ENCODE measurements at places on chromosomes 12 and 14.

GRCh38 chr12:6146951-6147350 is 22.5 kb upstream of the VWF start:
- no peak for DNase-seq

GRCh38 chr12:16560273-16560672 is 45.7 kb downstream of the LMO3 start:
- DNase-seq = no peak

DNA sequence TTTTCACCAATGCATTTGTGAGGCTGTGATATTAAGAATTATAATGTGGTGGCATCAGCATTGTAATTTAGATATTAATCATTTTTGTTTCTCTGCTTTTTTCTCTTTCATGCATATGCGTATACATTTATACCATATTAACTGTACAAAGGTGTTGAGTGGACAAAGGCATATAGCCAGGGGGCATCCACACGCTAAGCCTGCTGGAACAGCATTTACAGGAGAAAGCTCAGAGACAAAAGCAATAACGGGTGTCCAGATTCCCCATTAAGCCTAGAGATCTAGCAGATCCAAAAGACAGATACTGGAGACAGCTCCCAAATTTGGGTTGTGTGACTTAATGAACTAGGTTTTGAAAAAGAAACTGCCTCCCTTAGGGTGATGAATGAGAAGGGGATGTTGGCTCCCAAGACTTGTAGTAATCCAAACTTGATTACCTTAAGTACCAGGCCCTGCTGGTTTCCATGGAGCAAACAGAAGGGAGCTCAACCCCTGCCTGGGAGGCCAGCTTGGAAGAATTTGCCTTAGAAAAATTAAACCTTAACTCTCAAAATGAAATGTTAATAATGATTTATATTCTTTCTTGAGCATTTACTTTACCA is 181.9 kb downstream of the SLC6A15 start:
- no peak for DNase-seq

DNA sequence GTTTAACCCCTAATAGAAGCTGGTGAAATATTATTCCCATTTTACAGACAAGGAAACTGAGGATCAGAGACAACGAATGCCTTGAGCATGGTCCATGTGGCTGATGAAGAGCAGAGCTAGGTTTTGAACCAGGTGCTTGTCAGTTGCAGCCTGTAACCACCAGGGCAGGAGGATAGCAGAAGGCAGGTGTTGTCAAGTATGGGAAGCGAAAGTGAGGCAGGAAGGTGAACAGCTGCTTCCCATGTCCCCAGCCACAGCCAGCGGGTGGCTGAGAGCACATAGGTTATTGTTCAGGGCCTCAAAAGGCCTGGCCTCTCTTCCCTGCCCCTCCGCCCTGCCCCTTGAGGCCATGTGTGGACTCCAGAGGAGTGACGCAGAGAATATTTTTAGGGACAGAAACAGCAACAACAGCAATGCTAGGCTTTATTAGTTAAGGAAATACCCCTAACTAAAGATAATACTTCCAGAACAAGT is 39.6 kb downstream of the IQSEC3 start:
- no peak for DNase-seq

DNA sequence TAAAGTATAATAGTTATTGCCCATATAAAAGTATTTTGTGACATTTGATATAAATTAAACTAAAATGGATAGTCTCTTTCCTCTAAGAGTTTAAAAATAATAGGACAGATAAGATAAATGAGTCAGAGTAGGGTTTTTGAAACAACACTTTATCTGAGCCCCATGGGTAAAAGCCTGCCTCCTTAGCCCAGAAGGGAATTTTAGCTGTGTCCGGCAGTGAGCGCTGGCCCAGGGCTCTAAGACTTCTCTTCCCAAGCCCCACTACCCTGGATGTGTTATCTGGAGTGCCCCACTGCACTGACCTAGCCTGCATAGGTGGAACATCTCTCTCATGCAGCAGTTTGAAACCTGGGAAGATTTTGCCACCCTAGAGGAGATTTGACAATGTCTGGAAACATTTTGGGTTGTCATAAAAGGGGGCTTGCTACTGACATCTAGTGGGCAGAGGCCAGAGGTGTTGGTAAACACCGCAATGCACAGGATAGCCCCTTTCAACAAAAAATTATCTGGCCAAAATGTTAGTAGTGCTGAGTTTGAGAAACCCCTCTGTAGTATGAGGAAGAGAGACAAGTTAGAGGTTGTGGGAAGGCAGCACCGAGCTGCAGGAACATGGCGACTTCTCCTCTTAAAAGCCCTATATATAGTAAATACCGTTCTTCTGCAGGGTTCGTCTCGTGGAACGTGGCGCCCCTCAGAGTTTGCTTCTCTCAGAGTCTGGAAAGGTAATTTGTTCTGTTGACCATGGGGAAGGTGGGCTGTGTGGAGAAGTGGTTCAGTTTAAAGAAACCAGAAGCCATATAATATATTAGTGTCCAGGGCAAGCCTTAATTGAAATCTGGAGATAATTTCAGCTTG is 29.3 kb upstream of the ATF1 start:
- DNase-seq = no peak

GRCh38 chr12:119681728-119682638 is 14.1 kb downstream of the PRKAB1 start:
- DNase-seq = no peak

DNA sequence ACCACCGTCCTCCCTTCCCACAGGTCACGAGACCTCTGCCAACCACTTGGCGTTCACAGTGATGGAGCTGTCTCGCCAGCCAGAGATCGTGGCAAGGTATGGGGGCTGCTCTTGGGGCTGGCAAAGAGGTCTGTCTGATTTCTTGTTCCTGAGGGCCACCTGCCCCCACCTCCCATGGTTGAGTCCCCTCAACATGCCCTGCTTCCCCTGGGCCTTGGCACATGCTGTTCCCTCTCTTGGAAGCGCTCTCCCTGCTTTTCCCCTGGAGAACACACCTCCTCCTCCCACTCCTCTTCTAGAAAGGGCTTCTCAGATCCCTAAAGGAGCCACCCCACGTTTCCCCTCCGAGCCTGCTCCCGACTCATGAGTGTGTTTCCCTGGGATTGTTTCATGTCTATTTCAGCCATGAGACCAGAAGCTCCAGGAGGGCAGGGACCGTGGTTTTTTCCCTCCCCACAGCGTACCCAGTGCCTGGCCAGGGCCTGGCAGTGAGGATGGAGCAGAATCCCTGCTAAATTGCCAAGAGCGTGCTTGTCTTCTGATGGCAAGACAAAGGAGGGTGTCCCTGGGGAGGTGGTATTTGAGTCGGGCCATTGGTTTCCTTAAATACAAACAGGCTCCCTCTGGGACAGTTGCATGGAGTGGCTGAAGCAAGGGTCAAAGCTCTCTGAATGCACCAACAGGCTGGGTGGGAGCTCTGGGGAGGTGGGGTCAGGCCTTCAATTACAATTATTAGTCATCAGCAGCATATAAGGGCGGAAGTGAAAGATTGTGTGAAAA is 34.1 kb downstream of the CYP46A1 start:
- DNase-seq = no peak

GRCh38 chr12:1131811-1132224 is 140.8 kb downstream of the ERC1 start:
- DNase-seq = no peak

GRCh38 chr12:21879312-21879711 is 61.9 kb downstream of the ABCC9 start:
- no peak for DNase-seq

- DNase-seq = no peak
Observed at GRCh38 chr12:88805286-88805685, 225.0 kb upstream of the KITLG start.

DNA sequence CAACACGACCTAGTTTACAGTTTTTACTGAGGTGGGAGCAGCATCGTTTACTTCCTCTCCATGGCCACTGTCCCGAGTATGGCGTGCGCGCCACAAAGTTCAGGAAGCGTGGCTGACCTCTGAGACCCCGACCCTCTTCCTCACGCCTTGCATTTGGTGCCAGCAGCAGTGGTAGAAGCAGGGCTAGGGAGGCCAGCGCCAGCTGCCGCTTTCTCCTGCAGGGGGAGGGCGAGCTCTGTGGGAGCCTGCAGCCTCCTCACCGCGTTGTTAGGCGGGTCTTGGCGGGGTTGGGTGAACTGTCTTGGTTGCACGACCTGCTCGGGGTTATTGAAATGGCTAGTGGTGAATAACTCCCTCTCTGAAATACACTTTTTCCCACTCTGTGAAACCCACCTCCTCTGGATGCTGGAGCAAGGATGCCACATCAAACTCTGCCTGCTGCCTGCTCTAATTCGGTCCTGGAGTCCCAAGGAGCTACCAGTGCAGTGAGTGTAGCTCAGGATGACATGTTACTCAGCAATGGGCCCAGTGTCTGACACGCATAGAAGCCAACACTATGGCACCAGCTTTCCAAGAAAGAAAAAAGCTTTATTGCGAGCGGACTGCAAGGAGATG is 22.3 kb upstream of the TDRD9 start:
- DNase-seq = no peak

All from NCI-H748 treated with DMSO at 0.1 percent for 48 hours (cell line).